ENCODE measurements at places on chromosomes 2 and 18. TPM values are rescaled to one million over a fixed set of nuclear protein-coding genes. Genes with fewer than 3 reads are reported as not detected.

DNA sequence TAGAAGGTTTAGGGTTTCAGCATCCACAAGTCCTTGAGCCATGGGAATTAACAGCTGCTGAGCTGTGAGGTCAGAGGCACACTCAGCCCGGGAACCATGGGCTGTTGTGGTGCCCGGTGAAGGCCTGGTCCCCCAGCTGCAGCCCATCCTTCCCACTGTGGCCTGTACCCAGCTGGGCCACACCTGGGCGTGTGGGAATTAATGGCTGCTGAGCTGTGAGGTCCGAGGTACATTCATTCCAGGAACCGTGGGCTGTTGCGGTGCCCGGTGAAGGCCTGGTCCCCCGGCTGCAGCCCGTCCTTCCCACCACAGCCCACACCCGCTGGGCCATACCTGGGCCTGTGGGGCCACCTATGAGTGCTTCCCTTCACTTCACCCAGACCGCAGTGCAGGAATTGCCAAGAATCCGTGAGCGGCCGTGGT lies 25.2 kb downstream of the TMEM18 start:
- H3K36me3 ChIP-seq, result no peaks in the 10 kb centered on the region
- H3K27me3 ChIP-seq, result no peaks in the 10 kb centered on the region
- H3K4me1 ChIP-seq, result peaks cover 26% of the 10 kb centered on the region

DNA sequence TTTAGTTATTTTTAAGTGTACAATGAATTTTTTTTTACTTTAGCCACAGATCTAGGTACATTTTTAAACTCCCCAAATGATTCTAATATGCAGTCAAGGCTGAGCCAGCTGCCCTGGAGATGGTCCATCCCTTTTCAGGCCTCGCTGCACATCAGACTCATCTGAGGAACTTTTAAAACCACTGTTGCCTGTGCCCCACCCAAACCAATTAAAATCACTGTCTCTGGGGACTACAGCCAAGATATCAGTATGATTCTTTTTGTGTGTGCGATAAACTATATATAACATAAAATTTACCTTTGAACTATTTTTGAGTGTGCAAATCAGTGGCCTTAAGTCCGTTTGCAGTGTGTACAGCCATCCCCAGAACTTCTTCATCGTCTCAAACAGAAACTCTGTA lies 9.1 kb upstream of the MALT1 start:
- no peak for DNase-seq
- H3K4me3 ChIP-seq, result no peak overlapping the region
- H3K27ac ChIP-seq, result no peak overlapping the region
- H3K36me3 ChIP-seq, result no peaks in the 10 kb centered on the region

DNA sequence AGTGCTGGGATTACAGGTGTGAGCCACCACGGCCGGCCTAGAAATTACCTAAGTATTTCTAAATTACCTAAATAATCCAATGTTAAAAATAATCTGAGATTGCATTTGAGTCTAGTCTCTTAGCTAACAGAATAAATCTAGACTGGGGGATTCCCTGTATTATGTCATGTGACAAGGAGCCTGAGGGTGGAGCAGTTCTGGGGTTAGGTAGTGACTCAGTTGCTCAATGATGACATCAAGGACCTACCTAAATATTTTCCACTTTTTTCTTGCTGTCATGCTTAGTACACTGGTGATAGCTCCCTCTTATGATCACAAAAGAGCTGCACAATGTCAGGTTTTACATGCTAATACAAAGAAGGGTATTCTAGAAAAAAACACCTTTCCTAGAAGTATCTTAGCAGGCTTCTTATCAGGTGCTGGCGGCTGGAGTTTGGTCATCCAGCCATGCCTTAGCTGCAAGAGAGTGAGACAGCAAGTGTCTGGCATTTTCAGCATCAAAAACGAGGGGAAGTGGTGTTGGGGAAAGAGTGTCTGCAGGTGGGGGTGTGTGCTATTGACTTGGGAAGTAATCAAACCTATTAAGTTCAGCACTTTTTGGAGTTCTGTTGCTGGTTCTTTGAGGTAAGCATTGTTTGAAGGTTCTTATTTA lies 17.5 kb upstream of the CEP192 start:
- no peaks in the 10 kb centered on the region for H3K27me3 ChIP-seq
- no peak overlapping the region for H3K4me3 ChIP-seq
- no peak overlapping the region for H3K27ac ChIP-seq
- H3K36me3 ChIP-seq, result peaks cover 43% of the 10 kb centered on the region
- DNase-seq, result no peak
- peaks cover 8% of the 10 kb centered on the region for H3K4me1 ChIP-seq

- peaks cover 8% of the 10 kb centered on the region for H3K4me1 ChIP-seq
- H3K27me3 ChIP-seq, result no peaks in the 10 kb centered on the region
- H3K27ac ChIP-seq, result no peak overlapping the region
- no peaks in the 10 kb centered on the region for H3K36me3 ChIP-seq
- H3K4me3 ChIP-seq, result no peak overlapping the region
- DNase-seq, result peak; percentile 53
These were observed 146.3 kb downstream of the RTN4 start for GRCh38 chr2:54903736-54904554.

DNA sequence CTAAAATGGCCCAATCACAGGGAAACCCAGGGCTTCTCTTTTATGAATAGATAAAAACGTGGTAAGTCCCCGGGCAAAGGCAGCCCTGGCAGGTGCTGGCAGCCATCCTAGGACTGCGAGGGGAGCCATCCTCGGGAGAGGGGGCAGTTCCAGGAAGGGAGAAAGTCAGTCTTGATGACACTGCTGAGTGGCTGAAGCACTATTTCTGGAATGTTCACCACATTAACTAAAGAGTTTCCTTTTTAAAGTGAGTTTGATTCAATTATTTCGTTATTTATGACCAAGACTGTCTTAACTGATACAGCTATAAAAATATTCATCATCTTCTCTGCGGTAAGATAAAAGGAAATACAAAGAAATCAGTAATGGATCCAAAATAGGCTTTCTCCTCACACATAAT lies 20.4 kb downstream of the TTR start:
- H3K27ac ChIP-seq, result no peak overlapping the region
- H3K27me3 ChIP-seq, result no peaks in the 10 kb centered on the region
- H3K4me3 ChIP-seq, result no peak overlapping the region
- DNase-seq, result no peak

- no peak for DNase-seq
- H3K27ac ChIP-seq, result no peak overlapping the region
- no peaks in the 10 kb centered on the region for H3K4me1 ChIP-seq
- no peaks in the 10 kb centered on the region for H3K27me3 ChIP-seq
- H3K4me3 ChIP-seq, result no peak overlapping the region
These were observed 219.0 kb downstream of the SH3BP4 start for GRCh38 chr2:235170536-235171521.

- H3K4me3 ChIP-seq, result no peak overlapping the region
- H3K36me3 ChIP-seq, result peaks cover 7% of the 10 kb centered on the region
- no peak for DNase-seq
- H3K27me3 ChIP-seq, result no peaks in the 10 kb centered on the region
- no peak overlapping the region for H3K27ac ChIP-seq
These were observed 108.8 kb downstream of the FAM117B start for GRCh38 chr2:202743613-202744012.

The SAG gene
- 0.22 TPM for total RNA-seq

The LYG2 gene
- not detected for total RNA-seq

The RPL37A gene
- 4,142 TPM for total RNA-seq

All from CD4-positive, alpha-beta T cell (primary cell).